Activated CD8-positive, alpha-beta memory T cell treated with anti-CD3 and anti-CD28 coated beads for 48 hours (primary cell): ENCODE measurements at places on chromosomes 5 and 9.

DNA sequence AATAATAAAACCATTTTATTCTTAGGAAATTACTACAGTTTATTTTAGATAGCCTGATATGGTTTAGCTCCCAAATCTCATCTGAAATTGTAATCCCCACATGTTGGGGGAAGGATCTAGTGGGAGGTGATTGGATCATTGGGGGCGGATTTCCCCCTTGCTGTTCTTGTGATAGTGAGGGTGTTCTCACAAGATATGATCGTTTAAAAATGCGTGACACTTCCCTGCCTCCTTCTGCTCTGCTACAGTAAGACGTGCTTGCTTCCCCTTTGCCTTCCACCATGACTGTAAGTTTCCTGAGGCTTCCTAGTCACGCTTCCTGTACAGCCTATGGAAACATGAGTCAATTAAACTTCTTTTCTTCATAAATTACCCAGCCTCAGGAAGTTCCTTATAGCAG, 122.4 kb upstream of the FGF10 start:
- DNase-seq, result no peak

- no peak for DNase-seq
Measured at GRCh38 chr5:75525344-75525743, 13.7 kb downstream of the POLK start.

DNA sequence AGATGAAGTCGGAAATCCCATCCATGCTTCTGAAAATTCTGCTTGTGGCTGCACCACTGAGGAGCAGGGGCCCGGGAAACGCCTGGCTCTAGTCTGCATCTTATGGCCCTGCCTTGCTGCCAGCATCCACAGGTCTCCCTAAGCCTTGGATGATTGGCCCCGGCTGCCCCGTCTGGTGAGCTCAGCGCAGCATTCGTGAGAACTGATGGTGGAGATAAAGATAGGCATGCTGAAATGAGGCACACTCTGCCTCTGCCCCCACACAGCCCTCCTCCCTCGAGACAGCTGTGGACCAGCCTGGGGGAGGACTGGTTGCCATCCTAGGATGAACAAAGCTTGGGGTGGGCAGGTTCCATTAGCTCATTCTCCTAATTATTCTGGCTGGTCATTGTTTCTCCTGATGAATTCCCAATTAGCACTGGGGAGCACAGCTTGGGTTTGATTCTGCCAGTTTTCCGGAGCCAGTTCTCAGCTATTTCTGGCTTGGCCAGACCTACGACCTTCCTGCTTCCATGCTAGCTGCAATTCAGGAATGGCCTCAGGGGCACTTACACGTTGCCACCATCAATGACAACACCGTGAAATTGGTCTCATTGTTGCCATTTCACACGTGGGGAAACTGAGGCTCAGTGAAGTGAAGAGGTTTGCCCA, 62.8 kb upstream of the CPEB4 start:
- DNase-seq, result no peak

DNA sequence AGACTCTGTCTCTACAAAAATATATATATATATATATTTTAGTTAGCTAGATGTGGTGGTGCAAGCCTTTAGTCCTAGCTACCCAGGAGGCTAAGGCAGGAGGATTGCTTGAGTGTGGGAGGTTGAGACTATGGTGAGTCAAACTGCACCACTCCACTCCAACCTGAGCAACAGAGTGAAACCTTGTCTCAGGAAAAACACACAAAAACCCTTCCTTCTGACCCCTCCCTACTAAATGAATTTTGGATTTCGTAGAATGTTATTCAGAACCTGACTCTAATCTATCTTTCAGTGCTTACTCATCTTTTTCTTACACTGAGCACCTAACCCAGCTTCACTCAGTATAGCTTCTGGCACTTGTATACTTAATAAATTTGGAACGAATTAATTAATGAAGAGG, 35.2 kb upstream of the IL7R start:
- no peak for DNase-seq

- no peak for DNase-seq
Measured at GRCh38 chr5:80653502-80653901, 950 bp upstream of the MSH3 start.

DNA sequence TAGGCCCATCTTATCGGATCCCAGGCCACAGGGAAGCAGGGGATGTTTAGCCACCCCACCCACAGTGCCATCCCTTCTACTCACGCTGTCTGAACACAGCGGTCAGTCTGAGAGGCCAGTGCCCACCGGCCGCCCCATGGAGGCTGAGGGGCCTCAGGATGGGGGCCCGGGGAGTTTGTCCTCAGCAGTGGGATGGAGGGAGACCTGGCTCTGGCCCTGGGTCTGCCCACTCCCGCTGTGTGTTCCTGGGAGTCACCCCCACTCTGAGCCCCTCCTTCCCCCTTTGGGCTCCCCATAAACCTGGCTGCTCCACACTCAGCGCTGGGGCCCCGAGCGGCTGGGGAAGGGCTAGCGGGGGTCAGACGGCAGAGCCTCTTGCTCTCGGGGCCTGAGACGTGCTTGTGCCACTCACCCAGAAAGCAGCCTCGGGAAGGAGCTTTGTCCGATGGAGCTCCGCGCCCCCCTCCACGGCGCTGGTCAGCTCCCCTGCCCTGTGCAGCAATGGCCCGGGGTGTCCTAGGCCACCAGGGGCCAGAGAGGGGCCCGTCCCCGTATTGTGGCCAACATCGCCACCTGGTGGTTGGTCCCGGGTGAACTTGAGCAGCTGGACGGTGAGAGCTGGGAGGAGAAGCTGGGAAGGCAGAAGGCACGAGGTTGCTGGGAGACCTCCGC, 10.9 kb upstream of the LAMC3 start:
- DNase-seq, result peak; percentile 14

GRCh38 chr5:3269395-3270169, 326.1 kb upstream of the IRX1 start:
- DNase-seq, result no peak

DNA sequence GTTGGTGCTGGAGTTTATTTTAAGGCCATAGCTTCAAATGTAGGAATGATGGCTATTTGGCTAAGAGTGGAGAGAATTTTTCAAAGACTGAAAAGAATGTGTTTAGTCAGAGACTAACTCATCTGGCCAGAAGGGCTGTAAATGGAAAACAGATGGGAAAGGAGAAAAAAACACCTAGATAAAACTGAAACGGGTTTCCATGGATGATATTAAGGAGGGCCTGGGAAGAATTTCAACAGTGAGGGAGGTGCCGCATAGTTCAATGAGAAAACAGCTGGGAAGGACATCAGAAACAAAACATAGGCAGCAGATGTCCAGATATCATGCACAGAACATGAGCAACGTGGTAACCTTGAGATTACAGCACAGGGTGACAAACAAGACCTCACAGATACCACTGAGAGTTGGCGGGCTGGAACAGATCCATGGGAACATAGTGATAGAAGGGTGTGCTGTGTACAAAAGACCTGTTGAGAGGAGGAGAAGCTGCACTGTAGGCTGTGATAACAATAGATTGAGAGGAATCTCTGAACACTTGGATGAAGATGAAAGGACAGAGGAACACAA, 31.2 kb upstream of the RAD23B start:
- no peak for DNase-seq

GRCh38 chr5:97998941-97999340, 774.5 kb upstream of the RGMB start:
- DNase-seq, result no peak

DNA sequence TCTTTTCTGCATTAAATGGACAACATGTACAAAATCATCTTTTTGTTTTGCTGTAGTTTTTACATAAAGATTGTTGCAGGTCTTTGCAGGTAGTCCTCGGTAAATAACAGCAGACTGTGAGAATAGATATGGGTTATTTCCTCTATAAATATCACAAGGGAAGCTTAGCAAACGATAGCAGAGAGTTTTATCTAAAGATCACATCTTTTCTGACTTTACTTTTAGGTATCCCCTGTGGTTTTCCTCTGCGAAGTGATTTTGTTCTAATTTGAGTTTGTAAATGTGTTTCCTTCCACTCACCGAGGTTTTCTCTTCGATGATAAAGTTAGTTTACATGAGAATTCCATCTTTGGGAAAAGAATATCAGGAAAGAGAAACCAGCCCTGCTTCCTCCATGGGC, 109.6 kb downstream of the EGFLAM start:
- DNase-seq, result no peak

DNA sequence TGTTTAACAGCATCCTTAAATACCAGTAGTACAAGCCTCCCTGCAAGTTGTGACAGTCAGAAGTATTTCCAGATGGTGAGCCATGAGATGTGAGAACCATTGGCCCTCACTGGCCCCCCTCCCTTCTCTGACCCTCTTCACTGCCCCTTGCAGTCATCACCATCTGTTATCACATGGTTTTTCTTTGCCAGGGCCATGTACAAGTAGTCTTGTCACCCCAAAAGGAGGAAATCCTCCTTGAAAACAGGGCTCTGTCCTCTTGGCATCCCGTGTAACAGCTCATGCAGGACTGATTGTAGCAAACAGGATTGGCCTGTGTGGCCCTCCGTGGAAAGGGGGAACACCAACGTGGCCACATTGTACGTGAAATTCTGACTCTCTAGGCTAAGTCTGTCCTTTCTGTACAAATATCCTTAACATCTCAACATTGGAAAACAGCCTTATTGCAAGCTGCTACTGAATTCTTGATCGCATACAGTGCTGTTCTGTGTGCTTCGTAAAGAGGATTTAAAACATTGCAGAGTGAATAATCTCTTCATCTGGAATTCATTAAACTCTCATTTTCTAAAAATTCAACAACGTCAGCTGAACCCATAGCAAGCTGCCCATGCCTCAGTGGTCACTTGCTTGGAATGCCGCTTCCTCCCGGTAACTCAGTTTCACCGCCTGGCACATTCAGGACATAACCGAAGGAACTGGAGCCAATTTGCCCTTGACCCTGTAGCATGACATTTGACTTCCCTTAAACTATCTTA, 171.7 kb downstream of the ATPSCKMT start:
- DNase-seq, result no peak

GRCh38 chr5:17024686-17025180, 88.6 kb upstream of the MYO10 start:
- no peak for DNase-seq

DNA sequence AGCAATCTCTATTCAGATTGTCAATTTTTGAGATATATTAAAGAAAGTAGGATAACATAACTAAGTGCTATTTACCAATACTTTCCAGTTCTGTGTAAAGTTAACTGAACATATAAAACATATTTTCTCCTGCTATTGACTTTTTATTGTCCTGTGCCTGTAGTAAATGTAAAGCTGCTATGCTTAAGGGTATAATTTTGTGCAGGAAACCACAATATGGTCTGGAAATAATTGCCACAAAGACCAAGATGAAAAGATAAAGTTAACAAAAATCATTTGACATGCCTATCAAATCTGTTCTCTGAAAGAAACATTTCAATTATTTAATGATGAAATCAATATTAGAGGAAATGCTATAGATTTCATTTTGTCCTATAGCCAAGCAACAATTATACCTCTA, 121.3 kb downstream of the FGF10 start:
- no peak for DNase-seq

DNA sequence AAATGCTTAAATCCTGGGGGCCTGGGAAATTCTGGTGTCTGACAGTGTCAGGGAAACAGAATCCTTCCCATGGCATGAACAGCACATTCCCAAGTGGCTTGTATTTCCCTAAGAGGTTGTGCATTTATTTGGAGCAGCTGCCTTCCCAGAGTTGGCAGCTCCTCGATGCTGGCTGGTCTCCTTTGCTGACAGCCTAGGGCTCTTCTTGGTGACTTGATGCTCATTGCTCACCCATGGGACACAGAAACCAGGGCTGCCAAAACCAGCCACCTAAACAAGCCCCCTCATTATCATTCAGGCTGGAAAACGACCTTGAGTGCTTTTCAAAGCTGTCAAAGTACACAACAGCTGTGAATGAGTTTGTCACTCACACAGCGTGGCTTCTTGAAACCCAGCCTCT, 24.2 kb downstream of the ENHO start:
- DNase-seq, result no peak

- no peak for DNase-seq
Measured at GRCh38 chr9:35717132-35717870, 14.7 kb downstream of the TLN1 start.

DNA sequence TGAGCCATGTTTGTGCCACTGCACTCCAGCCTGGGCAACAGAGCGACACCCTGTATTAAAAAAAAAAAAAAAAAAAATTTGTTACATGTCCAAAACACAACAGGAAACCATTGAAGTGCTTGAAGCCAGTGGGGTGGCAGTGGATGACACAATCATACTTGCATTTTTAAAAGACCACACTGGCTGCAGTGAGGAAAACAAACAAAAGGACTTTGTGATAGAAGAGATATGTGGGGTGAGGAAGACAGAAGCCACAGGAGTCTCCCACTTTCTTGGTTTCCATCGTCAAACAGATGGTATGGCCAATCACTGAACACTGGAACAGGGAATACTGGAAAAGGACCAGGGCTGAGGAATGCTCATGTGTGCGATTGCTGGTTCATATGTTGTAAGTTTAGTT, 20.9 kb upstream of the COMMD10 start:
- no peak for DNase-seq

DNA sequence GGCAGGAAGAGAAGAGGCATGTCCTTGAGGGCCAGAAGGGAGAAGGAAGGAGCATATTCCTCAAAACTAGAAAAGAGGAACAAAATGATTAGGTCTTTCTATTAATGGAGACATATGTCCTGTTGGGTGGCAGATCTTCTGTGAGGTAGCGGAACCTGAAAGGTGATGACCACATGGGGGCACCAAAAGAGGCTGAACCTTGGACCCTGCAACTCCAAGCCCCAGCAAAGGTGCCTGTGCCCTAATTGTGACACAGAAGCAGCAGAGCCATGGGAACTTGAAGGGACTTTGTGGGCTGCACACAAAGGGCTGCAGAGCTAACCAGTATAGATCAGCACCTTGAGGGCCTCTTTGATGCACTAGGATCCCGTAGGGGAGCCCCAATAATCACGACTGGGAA, 158.0 kb downstream of the BAAT start:
- DNase-seq, result no peak

DNA sequence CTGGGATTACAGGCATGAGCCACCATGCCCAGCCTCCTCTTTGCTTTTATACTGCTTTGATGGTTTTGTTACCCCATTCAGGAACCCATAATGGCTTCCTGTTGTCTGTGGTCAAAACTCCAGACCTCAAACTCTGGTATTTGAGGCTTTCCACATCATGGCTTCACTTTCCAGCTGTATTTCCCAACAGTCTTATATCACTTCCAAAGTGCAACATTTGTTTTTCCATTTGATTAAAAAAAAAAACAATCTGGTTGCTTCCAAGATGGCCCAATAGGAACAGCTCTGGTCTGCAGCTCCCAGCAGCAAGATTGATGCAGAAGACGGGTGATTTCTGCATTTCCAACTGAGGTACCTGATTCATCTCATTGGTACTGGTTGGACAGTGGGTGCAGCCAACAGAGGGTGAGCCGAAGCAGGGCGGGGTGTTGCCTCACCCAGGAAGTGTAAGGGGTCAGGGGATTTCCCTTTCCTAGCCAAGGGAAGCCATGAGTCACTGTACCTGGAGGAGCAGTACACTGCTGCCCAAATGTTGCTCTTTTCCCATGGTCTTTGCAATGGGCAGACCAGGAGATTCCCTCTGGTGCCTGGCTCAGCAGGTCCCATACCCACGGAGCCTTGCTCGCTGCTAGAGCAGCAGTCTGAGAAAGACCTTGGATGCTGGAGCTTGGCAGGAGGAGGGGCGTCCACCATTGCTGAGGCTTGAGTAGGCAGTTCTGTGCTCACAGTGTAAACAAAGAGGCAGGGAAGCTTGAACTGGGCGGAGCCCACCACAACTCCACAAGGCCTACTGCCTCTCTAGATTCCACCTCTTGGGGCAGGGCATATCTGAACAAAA, 458.4 kb downstream of the KDM4C start:
- peak; percentile 11 for DNase-seq

GRCh38 chr9:18394847-18395351, 79.1 kb upstream of the ADAMTSL1 start:
- DNase-seq, result no peak

- DNase-seq, result no peak
Measured at GRCh38 chr9:27460226-27461023, 63.7 kb upstream of the IFNK start.
